ENCODE measurements at places on chromosomes 13 and 19.

DNA sequence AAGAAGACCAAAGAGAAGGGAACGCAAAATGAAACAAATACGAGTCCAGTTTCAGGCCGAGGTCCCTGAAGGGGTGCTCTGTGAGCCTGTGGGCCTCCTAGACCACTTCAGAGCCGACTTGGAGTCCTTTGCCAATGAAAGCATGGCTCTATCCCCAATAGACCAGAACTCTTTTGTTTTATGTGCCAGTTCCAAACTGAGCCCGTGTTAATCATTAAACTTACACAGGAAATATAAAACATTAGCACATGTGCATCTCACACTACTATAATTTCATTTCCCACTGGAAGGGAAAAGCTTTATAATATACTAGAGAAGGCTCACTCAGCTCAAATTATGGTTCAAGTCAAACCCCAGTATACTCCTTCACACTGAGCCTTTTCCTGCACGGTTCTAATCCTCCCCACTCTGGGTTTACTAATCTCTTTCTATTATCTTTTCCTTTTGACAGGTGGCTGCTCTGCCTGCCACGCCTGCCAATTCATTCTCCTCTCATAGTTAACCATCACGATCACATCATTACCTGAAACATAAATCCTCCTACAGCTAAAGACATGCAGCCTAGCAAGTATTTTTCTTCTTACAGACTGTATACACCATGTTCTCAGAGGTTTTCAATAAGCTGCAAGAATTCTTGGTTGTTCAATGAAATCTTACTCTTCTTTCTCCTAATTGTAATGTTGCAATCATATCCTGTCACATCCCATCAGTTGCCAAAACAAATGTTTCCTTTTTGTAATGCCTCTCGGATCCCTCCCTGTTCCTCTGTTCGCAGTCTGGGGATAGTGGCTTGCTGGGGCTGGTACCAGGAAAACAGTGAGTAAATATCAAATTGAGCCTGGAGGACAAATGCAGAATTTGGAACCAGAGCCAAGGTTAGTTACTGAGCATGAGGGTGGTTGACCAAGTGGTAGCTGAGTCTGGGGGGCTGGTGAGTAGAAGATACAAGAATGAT is 18.8 kb upstream of the WASF3 start:
- DNase-seq: no peak

DNA sequence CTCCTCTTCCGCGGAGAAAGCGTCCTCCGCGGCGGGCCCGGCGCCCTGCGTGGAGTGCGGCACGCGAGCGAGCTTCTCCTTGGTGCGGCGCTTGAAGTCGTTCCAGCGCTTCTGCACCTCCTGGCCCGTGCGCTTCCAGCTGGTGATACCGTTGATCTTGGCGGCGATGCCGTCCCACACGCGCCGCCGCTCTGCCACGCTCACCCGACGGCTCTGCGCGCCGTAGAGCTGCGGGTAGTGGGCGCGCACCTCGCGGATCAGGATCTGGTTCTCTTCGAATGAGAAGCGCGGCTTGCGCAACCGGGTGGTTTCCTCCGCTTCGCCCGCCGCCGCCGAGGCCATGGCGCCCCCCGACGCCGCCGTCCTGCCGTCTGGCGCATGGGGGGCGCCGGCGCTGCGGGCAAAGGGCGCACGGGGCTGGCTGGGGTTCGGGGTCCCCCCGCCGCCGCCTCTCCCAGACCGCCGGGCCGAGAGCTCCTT is 941 bp downstream of the MYPOP start:
- DNase-seq: no peak

GRCh38 chr19:3863648-3864047 is 5.2 kb downstream of the ZFR2 start:
- no peak for DNase-seq

DNA sequence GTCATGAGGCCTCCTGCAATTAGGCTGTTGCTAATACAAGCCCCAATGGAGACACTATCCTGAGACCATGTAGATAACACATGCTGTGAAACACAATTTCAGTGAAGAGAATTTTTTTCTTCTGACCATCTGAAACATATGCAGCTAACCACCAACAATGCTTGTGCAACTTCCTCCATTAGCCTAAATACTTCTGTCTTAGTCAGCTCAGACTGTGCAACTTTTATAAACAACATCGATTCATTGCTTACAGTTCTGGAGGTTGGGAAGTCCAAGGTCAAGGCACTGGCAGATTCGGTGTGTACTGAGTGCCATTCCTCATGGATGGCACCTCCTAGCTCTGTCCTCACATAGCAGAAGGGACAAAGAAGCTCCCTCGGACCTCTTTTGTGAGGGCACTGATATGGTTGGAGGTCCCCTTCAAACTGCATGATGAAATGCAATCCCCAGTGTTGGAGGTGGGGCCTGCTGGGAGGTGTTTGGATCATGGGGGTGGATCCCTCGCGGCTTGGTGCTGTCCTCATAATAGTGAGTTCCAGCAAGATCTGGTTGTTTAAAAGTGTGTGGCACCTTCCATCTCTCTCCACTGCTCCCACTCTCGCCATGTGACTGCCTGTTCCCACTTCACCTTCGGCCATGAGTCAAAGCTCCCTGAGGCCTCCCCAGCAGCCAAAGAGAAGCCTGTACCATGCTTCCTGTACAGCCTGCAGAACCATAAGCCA is 27.7 kb downstream of the STK24 start:
- DNase-seq: peak; percentile 75

DNA sequence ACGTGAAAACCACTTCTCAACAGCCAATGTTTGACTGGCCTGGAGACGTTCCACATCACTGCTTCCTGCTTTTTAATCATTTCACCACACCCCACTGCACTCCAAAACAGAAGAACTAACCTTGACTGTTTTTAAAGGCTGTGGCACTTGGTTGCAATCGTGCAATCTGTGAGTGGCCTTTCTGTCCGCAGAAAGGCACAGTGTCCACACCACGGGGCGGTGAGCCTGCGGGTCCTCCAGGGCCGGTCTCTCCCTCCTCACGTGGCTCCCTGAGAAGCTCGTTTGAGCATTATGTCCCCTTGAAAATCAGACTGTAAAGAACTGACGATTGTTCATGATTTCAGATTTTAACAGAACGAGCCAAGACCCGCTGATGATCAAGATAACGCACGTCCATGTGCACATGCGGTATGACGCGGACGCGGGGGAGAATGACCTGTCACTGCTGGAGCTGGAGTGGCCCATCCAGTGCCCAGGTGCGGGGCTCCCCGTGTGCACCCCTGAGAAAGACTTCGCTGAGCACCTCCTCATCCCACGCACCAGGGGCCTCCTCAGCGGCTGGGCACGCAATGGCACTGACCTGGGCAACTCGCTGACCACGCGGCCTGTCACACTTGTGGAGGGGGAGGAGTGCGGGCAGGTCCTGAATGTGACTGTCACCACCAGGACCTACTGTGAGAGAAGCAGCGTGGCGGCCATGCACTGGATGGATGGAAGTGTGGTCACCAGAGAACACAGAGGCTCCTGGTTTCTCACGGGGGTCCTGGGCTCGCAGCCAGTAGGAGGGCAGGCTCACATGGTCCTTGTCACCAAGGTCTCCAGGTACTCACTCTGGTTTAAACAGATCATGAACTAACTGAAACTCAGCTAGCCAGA is 13.0 kb downstream of the PROZ start:
- DNase-seq: no peak

DNA sequence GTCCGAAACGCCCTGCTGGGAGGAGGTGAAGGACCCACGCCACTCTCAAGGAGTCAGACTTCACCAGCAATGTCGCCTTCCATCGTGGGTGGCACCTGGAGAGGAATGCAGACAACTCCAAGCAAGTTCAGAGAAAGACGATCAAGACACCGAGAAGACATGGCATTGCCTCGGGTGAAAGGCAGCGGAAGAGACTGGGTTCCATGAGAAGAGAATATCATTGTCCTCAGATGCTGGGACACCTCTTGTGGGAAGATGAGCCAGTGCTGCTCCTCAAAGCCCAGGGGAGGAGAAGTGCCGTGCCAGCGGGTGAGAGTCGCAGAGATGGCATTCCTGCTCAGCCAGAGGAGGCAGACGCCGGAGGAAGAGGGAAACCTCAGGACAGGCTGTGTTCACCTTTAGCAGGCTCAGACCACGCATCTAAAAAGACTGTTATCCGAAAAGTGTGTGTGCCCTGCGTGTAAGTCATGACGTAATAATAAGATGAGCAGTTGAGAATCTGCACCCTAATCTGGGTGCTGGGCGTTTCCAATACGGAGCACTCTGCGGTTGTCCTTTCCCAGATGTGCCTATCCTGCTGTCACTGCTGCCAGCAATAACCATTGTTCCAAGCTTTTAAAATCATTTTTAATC is 144.6 kb upstream of the SPACA7 start:
- no peak for DNase-seq

GRCh38 chr13:25581351-25581750 is 209.6 kb downstream of the ATP8A2 start:
- no peak for DNase-seq

DNA sequence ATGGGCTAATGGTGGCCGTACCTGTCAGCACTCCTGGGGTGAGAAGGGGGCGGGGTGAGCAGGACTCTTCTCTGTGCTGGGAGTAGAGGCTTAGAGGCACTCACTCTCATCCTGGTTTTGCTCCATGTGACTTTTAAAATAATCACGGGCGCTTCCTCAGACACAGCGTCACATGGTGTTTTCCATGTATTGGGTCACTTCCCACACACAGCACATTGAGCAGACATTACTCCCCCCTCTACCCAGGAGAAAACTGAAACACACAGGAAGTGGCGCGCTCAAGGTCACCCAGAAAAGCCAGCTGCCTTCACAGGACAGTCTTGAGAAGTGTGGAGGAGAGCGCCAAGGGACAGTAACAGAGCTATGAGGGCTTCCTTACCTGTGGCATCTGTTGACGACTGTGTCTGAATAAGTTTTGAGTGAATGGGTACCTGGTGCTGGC is 23.2 kb downstream of the SPATA13 start:
- DNase-seq: no peak

DNA sequence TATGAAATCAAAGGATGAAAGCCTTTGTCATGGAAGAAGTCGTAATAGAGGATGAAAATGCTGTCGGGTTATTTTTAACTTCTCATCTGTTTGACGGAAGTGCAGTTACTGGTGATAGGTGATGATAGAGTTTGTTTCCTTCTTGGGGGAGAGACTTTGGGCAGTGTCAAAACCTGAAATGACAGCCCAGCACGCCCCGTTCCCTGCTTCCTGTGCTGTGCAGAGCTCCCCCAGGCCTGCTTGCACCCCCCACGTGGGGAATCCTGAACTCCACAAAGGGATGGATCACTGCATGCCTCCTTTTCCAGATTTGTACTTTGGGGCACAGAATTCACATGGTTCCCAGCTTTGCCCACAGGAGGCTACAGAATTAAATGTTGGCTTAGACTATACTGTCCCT is 102.7 kb downstream of the ATP11A start:
- no peak for DNase-seq

DNA sequence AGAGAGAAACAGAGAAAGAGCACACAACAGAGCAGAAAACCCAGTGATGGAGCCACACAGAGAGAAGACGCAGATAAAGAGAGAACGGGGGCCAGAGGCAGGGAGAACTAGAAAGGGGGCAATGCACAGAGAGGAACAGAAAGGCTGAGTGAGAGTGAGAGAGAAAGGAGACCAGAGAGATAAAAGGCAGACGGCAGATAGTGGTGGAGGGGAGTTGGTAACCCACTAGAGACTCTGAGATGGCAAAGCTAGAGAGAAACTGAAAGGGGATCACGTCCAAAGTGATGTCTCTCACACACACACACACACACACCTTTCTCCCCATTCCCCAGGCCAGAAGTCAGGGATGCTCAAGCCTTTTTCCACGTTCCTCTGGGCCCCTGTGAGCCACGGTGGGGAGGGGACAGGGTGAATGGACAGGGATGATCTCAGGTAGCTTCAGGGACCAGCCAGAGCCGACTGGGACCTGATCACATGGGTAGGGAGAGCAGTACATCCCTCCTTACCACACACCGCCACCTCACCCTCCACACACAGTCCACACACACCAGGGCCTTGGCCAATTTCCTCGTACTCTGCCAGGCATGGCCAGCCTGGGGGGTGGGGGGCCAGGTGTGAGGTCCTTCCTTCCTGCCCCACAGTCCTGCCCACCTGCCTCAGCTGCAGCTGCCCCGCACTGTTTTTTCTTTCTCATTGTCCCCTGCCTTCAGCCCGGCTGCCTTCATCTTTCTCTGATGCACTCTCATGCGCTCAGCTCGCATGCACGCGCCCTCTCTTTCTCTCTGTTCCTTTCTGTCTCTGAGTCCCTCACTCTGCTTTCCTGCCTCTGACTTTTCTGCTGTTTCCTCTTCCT is 22.5 kb upstream of the POU2F2 start:
- no peak for DNase-seq

DNA sequence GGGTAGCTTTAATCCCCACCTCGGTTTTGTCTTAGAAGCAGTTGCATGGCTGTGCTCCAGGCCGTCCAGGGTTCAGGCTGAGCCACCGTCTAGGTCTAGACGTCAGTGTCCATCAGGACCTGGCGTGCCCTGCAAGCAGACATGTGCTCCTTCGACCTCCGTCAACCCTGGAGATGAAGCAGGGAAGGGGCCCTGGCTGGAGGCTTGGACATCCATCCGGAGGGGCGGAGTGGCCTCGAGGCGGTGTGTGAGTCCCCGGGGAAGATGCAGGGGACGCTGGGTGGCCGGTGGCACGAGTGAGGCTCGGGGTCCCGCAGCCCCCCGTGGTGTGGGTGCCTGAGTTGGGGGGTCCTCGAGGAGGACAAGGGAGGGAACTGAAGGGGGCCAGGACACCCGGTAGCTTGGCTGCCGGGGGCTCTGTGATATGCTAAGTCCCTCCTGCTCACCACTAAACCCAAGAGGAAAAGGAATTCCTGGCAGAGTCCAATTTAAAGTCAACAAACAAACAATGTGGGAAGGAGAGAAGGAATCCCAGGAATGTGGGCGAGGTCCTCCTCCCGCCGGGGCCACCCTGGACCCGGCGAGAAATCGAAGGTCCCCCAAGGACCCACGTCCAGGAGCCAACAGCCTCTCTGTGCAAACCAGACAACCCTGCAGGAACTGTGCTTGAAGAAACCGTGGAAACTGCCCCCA is 14.9 kb upstream of the PTBP1 start:
- DNase-seq: no peak

GRCh38 chr13:102609696-102610095 is 12.9 kb downstream of the TPP2 start:
- no peak for DNase-seq

GRCh38 chr19:29878973-29879654 is 62.9 kb upstream of the URI1 start:
- DNase-seq: peak; percentile 32

- no peak for DNase-seq
Observed at GRCh38 chr19:30883071-30883470, 466.2 kb downstream of the TSHZ3 start.

GRCh38 chr19:47032171-47032811 is 12.7 kb downstream of the NPAS1 start:
- no peak for DNase-seq

GRCh38 chr13:98466634-98467236 is 110.2 kb downstream of the STK24 start:
- DNase-seq: no peak

GRCh38 chr19:30884146-30884812 is 465.0 kb downstream of the TSHZ3 start:
- no peak for DNase-seq

DNA sequence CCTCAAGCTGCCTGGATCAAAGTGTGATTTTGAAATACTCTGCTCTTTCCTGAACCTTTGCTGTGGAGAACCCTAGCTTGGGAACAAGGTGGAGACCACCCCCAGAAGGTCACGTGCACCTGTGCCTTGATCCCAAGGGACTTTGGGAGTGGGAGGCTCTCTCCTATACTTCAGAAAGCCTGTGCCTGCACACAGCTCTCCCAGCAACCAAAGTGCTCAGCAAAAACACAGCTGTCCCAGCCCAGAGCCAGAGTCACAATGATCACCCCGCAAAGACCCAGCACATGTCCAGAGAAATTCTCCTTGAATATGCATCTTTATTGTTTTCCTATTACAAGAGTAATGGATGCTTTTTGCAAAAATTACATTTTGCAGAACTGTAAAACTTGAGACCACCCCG is 43.4 kb downstream of the TNFRSF19 start:
- DNase-seq: no peak
